ENCODE measurements at places on chromosomes 3 and 15.

- DNase-seq: no peak
Observed at GRCh38 chr3:119322021-119322834, 28.0 kb downstream of the ARHGAP31 start.

- DNase-seq: no peak
Observed at GRCh38 chr3:127933396-127933795, 18.4 kb downstream of the KBTBD12 start.

DNA sequence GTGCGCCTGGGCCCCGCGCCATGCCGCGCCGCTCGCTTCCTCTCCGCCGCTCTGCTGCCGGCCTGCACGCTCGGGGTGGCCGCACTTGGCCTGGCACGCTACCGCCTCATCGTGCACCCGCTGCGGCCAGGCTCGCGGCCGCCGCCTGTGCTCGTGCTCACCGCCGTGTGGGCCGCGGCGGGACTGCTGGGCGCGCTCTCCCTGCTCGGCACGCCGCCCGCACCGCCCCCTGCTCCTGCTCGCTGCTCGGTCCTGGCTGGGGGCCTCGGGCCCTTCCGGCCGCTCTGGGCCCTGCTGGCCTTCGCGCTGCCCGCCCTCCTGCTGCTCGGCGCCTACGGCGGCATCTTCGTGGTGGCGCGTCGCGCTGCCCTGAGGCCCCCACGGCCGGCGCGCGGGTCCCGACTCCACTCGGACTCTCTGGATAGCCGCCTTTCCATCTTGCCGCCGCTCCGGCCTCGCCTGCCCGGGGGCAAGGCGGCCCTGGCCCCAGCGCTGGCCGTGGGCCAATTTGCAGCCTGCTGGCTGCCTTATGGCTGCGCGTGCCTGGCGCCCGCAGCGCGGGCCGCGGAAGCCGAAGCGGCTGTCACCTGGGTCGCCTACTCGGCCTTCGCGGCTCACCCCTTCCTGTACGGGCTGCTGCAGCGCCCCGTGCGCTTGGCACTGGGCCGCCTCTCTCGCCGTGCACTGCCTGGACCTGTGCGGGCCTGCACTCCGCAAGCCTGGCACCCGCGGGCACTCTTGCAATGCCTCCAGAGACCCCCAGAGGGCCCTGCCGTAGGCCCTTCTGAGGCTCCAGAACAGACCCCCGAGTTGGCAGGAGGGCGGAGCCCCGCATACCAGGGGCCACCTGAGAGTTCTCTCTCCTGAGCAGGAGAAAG is 951 bp downstream of the GPR62 start:
- peak; percentile 52 for DNase-seq

DNA sequence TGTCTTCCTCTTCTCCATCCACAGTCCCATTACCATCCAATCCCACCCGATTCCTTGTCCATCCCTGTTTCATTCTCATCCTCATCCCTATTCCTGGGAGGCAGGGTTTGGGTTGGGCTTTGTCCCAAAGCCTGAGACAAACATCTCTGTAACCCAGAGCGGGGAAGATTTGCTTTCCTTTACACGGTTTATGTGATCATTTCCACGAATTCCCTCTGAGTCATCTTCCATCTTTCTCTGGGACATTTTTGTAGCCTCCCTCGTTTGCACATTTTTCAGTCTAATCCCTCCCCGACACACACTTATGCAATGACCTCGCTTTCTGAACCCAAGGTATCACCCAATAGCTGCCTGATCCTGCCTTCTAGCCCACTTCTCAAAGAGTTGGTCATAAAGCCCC is 22.8 kb downstream of the DUOX2 start:
- DNase-seq: no peak

DNA sequence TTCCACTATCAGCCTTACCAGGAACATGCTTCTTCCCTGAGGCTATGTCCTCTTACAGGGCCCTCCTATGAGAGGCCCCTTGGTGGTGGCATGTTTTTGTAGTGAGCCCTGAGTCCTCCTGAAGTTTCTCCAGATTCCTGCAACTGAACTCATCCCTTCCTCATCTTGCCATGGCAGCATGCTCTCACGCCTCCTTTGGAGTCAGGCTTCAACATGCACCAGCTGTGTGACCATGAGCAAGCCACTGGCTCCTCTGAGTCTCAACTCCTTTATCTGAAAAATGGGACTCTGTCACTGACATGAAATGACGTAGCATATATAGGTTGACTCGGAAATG is 216.3 kb upstream of the TLE3 start:
- DNase-seq: no peak

GRCh38 chr3:170714562-170715535 is 129.0 kb upstream of the SLC7A14 start:
- no peak for DNase-seq

GRCh38 chr3:71360180-71360579 is 223.3 kb downstream of the FOXP1 start:
- no peak for DNase-seq

GRCh38 chr15:100500226-100500990 is 28.3 kb downstream of the CERS3 start:
- DNase-seq: no peak

DNA sequence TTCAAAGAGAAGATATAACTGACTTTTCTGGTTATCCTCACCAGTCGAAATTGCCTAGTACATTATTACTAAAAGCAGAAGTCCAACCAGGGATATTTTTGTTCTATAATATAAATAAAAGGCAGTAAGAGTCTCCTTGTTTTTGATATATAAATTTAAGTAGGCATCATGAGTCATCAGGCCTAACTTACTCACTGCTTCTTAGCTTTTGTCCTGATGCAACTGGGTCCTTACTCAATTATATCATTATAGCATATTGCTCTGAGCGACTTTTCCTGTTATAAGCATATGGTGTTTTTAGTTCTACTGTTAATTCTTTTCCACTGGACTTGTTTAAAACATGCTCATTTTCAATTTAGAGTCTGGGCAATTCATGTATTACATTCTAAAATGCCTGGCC is 910.1 kb downstream of the MCTP2 start:
- no peak for DNase-seq

DNA sequence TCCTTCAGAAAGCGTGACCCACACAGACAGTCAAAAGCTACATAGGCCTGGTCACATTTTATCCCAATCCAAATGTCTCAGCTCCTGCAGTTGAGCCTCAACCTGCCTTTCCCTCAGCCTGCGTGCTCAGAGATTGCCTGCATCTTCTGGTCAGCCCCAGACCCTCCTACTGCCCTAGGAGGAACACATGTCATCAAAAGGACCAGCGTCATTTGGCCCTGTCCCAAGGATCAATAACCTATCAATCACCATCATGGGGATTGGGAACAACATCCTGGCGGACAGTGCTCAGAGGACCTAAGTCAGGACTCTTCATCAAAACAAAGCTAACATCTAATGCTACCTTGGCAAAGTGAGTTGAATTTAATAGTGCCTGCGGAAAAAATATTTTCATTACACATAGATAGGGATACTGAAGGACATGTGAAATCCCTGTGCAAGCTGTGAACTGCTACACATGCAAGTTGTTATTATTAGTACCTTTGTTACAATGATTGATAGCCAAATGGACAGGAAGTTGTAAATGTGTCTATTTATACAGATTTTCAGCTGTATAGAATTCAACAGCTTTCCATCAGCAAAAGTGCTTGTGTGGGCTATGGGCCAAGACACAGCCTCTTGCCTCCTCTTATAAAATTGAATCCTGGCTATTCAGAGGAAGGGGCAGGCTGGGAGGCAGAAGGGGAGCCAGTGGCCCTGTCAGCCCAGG is 47.7 kb downstream of the UMPS start:
- no peak for DNase-seq

DNA sequence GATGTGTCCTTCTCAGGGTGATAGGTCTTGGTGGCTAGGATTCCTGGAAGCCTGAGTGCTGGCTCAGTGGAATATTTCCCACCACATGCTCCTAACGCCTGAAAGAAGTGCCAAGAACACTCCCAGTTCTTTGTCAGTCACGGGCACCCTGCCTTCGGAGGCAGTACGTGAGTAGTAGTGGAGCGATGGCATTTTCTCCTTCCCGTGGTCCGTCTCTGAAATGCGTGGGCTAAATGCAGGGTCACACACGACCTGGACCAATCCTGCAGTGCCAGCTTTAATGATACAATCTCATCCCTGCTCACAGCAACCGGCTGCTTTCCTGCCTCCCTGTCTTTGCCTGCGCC is 14.5 kb downstream of the H1-8 start:
- DNase-seq: no peak

- DNase-seq: no peak
Observed at GRCh38 chr3:45435961-45436360, 47.6 kb downstream of the LARS2 start.

GRCh38 chr3:113125951-113126350 is 85.4 kb upstream of the BOC start:
- DNase-seq: no peak

GRCh38 chr15:67150023-67150860 is 84.8 kb downstream of the SMAD3 start:
- peak; percentile 47 for DNase-seq

- DNase-seq: no peak
Observed at GRCh38 chr3:23105048-23105447, 98.1 kb upstream of the UBE2E2 start.

GRCh38 chr15:38253351-38253781 is 730 bp downstream of the SPRED1 start:
- DNase-seq: peak; percentile 13

GRCh38 chr3:166613365-166613764 is 766.7 kb downstream of the ZBBX start:
- DNase-seq: no peak

DNA sequence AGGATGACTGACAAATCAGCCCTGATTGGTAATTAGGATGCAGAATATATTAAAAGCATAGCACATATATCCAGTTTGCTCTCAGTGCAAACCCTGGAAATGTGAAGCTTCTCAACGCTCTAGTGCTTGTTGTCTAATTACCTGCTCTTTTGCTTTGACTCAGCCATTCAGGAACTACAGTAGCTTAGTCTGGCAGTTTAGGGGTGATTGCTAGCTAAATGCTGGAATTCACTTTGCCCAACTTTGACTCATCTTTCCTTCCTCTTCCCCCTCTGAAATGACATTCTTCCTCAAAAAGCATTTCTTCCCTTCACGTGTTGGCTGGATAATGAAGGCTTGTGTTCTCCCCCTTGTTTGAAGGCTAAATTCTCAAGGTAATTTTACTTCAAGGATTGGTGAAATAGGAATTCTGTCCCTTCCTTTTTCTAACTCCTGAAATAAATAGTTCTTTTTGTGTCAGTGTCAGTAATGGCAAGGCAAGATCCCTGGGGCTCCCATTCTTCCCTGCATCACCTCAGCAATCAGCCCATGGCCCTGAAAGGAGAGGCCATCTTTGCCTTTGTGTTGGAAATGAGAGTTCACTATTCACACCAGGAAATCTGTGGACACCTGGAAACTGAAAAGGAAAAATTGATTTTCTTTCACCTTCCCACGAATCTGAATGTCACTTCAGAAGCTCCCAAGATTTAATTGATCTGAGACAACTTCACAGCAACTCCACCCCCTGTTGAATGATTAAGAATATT is 103.6 kb downstream of the ECT2 start:
- no peak for DNase-seq

DNA sequence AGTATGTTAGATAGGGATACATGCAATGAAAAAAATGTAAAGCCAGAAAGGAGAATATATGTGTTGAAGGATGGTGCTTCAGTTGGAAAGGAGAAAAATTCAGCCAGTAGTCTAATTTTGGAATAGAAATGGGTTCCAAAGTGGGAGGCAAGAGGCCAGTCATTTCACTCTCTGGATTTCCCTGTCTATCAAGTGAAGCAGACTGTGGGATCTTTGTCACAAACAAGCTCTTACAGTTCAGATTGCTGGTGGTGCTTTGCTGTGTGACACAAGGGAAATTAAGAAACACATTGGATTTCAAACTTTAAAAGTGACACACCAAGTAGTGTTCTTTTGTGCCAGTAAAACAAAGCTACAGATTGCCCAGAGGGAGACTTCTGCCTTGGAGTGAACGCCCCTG is 82.0 kb upstream of the BFSP2 start:
- DNase-seq: no peak

DNA sequence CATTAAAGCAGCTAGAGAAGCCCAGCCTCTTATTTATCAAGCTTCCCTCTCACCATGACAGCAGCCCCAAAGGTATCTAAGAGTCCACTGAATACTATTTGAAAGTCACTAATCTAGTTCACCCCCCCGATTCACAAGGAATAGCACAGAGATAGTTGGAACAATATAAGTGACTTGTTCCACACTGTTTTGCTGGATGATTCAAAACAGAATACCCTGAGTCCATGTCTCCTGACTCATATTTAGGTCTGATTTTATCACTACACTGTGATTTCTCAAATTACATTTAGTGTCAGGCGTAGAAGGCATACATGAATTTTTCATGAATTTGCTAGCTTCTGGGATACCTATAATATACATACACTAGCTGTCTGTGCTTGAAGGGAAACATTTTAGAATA is 18.7 kb upstream of the EOGT start:
- DNase-seq: no peak

DNA sequence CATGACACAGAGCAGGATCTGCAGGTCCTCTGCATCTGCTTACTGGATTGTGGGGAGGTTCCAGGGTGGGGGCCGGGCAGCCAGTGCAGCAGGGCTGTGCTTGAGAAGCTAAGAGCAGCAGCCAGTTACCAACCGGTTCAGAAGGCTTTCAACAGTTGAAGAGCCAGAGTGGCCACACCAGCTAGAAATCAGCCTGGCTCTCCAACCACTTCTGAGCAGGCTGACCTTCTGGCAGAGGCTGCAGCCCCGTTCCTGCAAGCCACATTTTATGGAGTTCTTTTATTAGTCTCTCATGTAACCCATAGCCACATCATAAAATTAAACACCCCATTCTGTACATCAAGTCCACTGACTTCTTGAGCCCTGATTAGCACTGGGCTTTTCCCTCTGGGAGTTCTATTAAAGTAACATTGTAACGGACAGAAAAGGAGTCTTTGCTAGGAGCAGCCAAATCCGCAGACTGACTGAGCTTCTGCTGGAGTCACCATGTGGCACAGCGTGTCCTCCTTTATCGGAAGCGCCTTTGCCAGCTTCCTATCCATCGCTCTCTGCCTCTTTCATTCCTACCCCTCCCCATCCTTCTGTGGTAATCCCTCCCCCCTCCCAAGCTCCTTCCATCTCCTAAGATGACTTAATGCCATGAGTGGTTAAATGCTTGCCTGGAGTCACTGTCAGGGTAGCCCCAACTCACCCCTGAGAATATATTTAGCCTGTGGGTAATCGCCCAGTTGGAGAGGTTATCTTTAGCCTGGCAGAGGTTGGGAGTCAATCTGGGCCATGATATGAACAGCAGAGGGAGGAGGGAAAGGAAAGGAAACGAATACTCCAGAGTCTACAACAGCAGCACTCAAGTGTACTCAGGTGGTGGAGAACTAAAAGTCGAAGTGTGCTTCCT is 138.5 kb upstream of the HES1 start:
- no peak for DNase-seq

- DNase-seq: no peak
Observed at GRCh38 chr15:100134089-100134583, 207.6 kb downstream of the ADAMTS17 start.

GRCh38 chr15:25939122-25939521 is 76.0 kb upstream of the ATP10A start:
- DNase-seq: no peak

GRCh38 chr3:152608696-152609594 is 226.0 kb upstream of the P2RY1 start:
- no peak for DNase-seq

DNA sequence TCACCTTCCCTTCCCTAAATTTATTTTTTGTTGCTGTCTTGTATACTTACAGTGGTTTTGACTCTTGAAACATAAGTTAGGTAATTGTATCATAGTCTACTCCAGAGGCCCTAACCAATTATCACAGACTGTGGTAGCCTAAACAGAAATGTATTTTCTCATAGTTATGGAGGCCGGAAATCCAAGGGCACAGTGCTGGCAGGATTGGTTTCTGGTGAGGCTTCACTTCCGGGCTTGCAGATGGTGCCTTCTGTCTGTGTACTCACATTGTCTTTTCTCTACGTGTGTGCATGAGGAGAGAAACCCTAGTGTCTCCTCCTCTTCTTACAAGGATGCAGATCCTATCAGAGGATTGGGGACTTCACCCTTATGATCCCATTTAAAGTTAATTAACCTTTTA is 290.2 kb upstream of the KCNMB2 start:
- DNase-seq: no peak

Measured in transverse colon (tissue), 4 donors.